ENCODE measurements at places on chromosomes 1 and 21.

DNA sequence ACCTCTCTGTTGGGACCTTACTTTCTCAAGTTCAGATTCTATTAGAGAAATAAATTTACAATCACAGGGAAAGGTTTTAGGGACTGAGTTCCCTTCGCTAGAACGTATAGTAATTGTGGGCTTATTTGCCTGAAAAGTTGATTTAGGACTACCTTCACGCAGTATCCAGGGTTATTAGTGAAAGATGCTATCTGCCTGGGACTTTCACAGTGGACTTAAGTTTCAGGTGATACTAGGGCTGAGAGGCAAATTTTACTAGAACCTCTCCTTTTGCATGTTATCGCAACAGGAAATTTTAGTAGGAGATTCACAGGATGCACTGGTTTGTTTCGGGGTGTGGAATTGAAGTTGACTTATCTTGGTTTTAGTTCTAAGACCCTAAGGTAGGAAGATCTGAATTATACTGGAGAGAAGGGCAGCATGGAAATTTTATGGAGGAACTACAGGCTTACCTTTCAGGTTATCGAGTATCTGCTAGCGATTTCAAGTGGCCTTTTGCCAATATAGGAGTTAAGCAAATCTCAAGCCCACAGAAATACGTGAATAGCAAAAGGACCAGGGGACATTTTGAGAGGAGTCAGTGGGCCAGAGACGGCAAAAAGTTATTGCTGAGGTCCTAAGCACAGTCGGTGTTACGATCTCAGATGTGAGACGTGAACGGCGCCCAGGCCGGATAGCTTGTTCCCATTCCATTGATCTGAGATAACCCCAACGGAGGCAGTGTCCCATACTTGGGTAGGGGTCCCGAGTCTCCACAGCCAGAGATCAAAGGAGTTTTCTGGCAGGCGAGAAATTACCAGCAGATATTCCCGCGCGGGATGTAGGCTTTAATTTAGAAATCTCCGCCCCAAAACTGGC is 723 bp upstream of the GNAI3 start:
- no peak for DNase-seq

DNA sequence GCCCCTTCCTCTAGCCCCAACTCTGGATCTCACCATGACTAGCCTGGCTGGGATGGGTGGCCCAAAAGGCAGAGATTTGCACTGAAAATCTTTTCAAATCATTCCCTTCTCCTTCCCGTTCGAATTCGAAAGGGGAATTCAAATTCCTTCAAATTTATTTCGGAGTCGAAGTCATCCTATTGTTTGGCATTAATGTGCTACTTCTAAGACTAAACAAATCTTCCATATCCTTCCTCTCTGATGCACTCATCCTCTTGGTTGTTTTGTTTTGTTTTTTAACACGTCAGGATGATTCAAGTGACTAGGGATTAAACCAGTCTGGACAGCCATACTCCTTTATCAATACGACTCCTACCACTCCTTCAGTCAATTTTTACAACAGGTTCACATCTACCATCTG is 95.5 kb upstream of the SGIP1 start:
- no peak for DNase-seq

- DNase-seq: no peak
These were observed 11.3 kb downstream of the RPAP2 start for GRCh38 chr1:92310185-92310597.

DNA sequence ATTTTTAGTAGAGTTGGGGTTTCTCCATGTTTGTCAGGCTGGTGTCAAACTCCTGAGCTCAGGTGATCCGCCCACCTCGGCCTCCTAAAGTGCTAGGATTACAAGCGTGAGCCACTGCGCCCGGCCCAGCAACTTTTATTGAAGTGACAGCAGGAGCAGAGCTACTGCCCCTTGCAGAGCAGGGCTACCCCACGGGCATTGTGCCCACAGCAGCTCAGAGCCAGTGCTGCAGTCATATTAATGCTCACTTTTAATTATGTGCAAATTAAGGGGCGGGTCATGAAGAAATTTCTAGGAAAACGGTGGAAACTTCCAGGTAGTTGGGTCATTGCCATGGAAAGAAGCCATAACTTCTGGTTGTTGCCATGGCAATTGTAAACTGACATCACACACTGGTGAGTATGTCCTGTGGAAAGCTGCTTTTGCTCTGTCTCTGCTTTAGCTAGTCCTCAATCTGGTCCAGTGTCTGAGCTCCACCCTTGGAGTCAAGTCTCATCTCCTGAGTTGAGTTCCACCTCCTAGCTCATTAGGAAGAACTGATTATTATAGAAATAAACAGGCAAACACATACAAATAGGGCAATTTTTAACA is 127.3 kb upstream of the ADGRL4 start:
- DNase-seq: no peak

DNA sequence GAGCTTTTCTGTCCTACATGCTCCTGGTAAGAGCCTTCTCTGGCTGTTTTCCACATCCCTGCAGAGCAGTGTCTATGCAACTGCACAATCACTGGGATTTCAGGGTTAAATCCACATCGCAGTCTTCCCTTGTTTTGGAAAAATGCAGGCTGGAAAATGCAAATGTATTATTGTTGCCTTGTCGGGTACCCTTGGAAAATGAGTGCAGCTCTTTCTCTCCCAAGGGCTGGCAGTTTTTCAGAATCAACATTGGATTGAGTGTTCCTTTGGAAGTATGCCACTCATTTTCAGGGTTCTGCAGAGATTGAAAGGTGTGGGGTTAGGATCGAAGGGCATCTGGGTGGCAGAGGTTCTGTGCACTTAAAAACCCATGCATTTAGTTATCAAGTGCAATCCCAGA is 3.2 kb downstream of the NOS1AP start:
- no peak for DNase-seq

DNA sequence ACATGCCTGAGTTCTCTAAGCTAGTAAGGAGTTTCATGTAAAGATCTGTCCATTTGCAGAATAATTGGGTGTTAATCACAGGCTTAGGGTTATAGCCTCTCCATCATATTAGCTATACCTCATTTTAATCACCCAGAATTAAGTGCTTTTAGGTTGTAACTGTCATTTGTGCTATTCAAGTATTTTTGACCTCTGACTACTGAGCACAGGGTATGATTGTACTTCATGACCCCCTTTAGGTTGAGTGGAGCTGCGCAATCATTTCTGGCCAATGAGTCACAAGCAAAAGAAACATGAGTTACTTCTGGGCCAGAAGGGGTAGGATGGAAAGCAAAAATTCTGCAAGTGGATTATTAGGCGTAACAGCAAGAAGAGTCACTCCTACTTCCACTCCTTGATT is 8.4 kb upstream of the SNX7 start:
- DNase-seq: no peak

- DNase-seq: no peak
These were observed 46.1 kb downstream of the NME7 start for GRCh38 chr1:169321539-169321938.

- DNase-seq: no peak
These were observed 5.8 kb upstream of the PPT1 start for GRCh38 chr1:40102896-40103295.

DNA sequence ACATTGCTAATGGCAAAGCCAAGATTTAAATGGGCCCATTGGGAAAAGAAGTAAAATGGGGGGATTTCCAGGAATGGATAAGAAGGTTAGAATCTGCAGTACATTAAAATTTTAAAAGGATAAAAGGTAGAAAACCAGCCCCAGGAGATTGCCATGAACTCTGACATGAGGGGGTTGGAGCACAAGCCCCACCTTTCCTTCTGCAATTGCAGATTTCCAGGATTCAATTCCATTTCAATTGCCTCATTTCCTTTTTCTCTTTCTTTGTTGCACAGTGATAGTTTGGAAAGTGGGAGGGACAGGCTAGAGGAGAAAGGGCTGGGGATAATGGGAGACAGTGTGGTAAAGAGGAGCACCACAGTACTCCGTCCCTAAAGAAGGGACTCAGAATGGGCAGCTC is 238.5 kb upstream of the RAB4A start:
- no peak for DNase-seq

DNA sequence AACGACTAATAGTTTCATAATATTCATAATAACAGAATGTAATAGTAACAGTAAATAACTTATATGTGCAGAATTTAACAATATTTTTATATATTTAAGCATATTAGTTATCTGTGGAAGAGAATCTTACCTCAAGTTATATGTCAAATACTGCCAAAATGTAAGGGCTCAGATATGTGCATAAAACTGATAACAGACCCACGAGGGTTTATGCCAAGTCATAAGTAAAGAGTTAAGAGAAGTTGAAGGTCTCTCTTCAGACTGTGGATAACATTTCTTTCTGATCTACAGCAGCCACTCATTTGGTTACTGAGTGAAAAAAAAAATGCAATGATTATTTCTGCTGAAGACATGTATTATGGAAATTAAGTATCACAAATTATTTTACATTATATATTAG is 1167.8 kb upstream of the NCAM2 start:
- DNase-seq: no peak

DNA sequence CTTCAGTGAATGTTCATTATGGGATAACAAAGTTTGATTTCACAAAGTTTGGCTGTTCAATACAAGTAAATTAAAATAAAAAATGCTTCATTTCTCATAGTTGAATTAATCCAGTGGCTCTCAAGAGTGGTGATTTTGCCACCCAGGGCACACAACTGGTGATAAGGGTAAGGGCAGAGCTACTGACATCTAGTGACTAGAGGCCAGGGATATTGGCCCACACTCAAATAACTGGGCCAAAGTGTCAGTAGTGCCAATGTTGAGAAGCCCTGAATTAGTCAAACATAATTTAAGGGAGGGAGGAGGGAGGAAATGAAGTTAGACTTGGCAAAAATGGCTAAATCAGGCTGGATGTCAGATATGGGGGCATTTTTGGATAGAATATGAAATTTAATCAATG is 880.5 kb upstream of the ADGRL4 start:
- no peak for DNase-seq

- no peak for DNase-seq
These were observed 145.3 kb upstream of the ADAMTS5 start for GRCh38 chr21:27112186-27112585.

- no peak for DNase-seq
These were observed 17.2 kb upstream of the C4BPB start for GRCh38 chr1:207071426-207071825.

DNA sequence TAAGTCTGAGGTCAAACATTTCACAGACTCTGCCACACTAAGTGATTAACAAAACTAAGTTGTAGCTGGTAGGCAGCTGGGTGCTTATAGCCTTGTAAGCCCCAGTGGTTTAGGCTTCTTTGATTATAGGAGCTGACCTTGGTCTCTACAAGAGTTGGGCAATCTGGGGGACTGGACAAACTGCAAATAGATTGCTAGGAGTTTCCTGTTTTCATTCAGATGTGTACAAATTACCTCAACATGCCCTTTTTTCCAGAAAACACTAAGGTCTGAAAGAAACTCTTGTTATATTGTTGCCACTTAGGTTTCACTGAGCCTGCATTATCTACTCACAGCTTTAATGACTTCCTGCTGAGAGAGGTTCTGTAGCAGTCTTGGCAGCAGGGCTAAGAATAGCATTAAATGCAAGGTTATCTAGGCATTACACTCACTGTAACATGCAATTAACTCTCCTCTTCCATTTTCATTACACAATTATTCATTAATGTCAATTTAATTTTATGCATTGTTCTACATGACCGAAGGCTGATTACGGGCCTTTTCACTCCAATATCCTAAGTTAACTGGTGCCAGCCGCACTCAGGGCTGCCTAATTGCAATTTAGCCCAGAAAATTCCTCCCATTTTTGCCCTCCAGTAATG is 314.0 kb downstream of the LMO4 start:
- no peak for DNase-seq

DNA sequence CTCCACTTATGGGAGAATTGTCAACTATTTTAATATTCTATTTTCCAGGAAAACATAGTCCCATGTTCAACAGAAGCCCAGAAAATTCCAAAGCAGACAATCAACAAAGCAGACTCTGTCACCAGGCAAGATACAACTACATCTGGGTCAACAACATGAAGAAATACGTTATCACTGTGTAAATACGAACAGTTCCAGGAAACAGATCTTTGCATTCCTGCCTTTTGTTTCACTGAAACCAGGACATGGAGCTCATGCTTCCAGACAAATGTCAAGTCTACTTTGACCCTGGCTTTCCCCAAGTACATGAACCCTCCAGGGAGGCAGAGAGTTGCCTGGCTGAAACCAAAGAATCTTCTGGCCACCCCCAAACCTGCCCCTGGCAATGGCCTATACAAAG is 106.7 kb downstream of the SETD4 start:
- DNase-seq: no peak

- DNase-seq: no peak
These were observed 13.3 kb upstream of the LCE5A start for GRCh38 chr1:152497273-152497672.

DNA sequence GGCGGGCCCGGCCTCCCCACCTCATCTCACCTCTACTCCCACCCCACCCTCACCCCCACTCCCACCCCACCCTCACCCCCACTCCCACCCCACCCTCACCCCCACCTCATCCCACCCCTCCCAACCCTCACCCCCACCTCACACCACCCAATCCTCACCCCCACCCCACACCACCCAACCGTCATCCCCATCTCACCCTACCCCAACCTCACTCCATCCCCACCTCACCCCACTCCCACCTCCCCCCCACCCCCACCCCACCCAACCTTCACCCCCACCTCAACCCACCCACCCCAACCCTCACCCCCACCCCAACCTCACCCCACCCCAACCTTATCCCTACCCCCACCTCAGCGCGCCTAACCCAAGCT is 13.4 kb downstream of the A3GALT2 start:
- no peak for DNase-seq

- DNase-seq: no peak
These were observed 11.6 kb upstream of the GOLPH3L start for GRCh38 chr1:150708595-150708994.

GRCh38 chr1:67217417-67217816 is 51.2 kb downstream of the IL23R start:
- DNase-seq: no peak

DNA sequence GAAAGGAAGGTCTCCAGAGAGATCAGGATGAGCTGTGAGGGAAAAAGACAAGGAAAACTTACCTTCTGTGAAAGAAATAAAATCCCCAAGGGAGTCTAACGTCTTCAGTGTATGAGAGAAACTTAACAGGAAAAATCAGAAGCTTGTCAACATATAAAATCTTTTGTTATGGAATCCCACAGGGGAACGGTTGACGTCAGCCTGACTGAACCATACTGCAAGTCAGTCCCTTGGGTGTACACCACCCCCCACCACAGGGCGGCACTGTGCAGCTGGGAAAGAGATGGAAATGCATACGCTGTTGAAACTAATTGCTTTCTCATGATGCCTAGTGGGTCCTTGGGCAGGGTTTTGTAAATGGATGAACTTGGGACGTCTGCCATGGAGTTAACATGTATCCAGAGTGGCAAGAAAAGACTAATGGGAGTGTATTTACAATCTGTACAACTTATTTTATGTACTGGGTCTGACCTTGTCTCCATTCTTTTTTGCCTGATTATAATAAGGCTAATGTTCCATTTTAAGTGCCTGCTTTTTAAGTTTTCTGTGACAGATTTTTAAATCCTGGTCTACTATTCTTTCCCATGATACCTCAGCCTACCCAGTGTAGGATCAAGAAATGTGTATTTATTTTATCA is 22.7 kb downstream of the UTP25 start:
- no peak for DNase-seq
